ENCODE measurements at places on chromosomes 3 and 15. TPM values are rescaled to one million over a fixed set of nuclear protein-coding genes. Genes with fewer than 3 reads are reported as not detected.

The CCR3 gene
- total RNA-seq = not detected

DNA sequence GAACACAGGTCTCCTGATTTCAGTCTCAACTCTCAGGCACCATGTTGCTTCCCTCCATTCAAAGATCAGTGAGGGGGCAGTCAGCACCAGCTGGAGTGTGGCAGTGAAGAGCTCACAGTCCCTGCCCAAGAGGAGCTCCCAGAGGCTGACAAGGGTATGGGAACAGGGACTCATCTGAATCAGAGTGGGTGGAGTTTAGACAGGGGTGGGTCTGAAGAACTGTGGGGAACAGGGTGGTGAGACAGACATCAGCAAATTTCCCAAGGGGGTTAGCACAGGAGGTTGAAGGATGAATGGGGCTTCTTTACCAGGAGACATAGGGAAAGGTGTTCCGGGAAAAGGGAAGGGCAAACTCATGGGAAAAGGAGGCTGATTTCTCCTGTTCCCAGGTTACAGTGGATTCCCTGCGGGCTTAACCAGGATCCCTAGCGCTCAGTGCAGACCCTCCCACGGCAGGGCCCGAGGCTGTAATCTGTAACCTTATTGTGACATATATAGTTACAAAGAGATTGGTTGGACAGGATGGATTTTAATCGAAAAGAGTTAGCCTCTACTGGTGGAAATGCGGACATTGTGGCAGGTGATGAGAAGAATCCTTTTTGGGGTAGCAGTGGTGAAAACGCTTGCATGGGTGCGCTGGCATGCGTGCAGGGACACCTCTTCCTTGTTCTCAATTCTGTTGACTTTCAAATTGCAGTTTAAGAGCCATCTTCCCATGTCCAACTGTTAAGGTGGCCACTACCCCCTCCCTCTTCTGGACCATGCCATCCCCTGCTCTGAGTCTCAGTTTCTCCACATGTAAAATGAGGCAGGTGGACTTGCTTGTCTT lies 160.3 kb downstream of the SMAD6 start:
- DNase-seq = peak; percentile 7
- no peaks in the 10 kb centered on the region for H3K36me3 ChIP-seq
- no peak overlapping the region for H3K4me3 ChIP-seq
- peaks cover 20% of the 10 kb centered on the region for H3K4me1 ChIP-seq
- no peak overlapping the region for H3K27ac ChIP-seq

- peak; percentile 73 for DNase-seq
- no peak overlapping the region for H3K4me3 ChIP-seq
- no peak overlapping the region for H3K27ac ChIP-seq
- H3K27me3 ChIP-seq = no peaks in the 10 kb centered on the region
- peaks cover 6% of the 10 kb centered on the region for H3K4me1 ChIP-seq
- H3K36me3 ChIP-seq = no peaks in the 10 kb centered on the region
Observed at GRCh38 chr3:143644370-143645089, 203.7 kb downstream of the SLC9A9 start.

DNA sequence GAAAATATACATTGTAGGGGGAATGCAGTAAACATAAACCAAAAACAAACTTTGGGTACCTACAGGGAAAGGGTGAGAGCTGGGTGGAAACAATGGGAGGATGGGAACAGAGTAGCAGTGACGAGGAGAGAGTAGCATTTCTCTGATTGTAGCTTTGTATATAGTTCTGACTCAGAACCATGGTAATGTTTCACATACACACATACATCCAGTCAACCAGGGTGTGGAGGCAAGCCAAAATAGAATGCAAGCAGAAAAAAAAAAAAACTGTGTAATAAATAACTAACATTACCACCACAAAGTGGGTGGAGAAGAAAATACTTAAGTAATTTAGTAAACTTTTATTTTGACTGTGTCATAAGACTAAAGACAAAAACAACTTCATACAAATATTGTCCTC lies 27.2 kb downstream of the BCL2A1 start:
- H3K4me3 ChIP-seq = no peak overlapping the region
- H3K27me3 ChIP-seq = no peaks in the 10 kb centered on the region
- H3K4me1 ChIP-seq = no peaks in the 10 kb centered on the region
- no peak for DNase-seq

- H3K27me3 ChIP-seq = no peaks in the 10 kb centered on the region
- no peaks in the 10 kb centered on the region for H3K36me3 ChIP-seq
- H3K4me3 ChIP-seq = no peak overlapping the region
- H3K27ac ChIP-seq = peak overlapping the region; percentile 83
- H3K4me1 ChIP-seq = peaks cover 15% of the 10 kb centered on the region
- no peak for DNase-seq
Observed at GRCh38 chr3:195210266-195210973, 60.5 kb downstream of the XXYLT1 start.

The SCAMP5 gene
- total RNA-seq = 12.3 TPM

The XXYLT1 gene
- total RNA-seq = 9.6 TPM

The GUCA1C gene
- total RNA-seq = not detected
